ENCODE measurements at places on chromosomes 3 and 15.

- no peak for DNase-seq
Measured at GRCh38 chr3:101253396-101253795, 67.0 kb downstream of the IMPG2 start.

DNA sequence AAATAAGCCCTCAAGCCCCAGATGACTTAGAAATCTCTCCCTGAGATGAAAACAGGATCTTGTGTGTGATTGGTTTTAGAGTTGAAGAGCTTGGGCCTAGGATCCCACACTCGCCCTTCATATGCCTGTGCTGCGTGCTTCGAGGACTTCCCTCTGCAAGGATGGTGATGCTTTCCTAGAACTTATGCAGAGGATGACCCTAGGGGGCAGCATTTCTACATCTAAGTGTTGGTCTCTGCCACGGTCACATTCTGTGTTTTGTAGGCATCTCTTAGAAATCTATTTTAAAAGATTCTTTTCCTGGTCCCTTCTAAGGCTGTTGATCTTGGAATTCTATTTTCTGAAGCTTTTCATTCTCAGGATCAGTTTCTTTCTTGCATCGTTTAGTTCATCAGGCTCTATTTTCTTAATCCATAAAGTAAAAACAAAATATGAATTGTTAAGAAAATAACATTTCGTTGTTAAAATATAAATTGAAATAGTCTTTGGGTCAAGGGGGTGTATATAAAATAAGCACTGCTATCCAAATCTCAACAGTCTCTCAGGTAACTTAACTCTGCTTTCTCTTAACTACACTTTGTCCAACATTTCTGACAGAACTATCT is 45.7 kb downstream of the WDR76 start:
- DNase-seq = peak; percentile 54

- no peak for DNase-seq
Measured at GRCh38 chr3:13249664-13250390, 170.3 kb downstream of the NUP210 start.

GRCh38 chr3:11820531-11821041 is 26.1 kb downstream of the TAMM41 start:
- DNase-seq = peak; percentile 18

DNA sequence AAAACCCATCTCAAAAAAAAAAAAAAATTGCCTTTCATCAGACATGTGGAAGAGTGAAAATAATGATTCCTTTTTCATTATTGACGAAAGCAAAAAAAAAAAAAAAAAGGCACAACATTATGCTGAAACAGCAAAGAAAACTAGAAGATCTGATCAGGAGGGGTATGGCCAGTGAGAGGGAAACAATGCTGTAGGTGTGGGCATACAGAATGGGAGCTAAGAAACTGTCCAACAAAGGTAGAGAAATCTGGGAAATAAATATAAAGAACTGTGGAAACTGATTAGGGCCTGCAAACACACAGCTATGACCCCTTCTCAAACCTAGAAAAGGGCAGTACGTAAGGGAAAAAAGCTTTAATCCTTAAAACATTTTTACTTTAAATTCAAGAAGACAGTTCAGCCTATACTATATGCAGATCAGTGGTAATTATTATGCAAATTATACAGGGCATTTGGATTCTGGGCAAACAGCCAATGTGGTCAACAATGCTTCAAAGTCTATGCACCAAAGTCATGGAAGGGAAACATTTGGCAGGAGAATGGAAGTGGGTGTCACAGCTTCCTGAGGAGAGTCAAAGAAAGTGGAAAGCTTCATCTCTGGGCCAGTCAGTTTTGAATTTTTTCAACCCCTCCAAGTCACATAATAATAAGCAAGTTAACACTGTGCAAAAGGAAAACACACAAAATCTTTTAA is 68.3 kb upstream of the SLC12A8 start:
- DNase-seq = no peak

GRCh38 chr3:185342459-185343174 is 20.3 kb upstream of the MAP3K13 start:
- DNase-seq = no peak

- no peak for DNase-seq
Measured at GRCh38 chr3:153373606-153374005, 211.6 kb downstream of the RAP2B start.

DNA sequence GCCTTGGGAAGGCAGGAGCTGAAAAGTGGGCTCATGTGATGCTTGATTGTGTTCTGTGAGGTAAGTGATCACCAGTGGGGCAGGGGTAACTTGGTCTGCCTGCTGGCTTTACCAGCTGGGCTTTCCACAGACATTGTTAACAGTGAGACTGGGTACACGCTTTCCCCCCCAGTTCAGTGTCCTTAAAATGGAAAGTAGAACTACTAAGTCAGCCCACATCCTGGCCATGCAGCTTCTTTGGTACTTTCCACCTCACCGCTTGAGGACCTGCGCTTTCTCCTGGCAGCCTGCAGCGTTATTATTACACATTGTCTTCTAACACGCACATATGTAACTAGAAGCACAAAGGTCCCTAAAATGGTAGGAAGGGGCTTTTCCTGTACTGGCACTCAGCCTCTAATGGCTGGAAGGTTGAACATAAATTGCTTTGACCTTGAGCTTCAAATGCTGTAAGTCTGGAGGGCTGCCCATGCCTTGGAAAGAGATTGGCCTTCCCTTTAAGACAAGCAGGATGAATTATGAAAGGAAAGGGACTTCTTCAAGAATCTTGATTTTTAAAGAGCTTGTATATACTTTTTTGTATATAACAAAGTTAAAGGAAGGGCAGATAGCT is 216.1 kb upstream of the ROPN1 start:
- DNase-seq = no peak

DNA sequence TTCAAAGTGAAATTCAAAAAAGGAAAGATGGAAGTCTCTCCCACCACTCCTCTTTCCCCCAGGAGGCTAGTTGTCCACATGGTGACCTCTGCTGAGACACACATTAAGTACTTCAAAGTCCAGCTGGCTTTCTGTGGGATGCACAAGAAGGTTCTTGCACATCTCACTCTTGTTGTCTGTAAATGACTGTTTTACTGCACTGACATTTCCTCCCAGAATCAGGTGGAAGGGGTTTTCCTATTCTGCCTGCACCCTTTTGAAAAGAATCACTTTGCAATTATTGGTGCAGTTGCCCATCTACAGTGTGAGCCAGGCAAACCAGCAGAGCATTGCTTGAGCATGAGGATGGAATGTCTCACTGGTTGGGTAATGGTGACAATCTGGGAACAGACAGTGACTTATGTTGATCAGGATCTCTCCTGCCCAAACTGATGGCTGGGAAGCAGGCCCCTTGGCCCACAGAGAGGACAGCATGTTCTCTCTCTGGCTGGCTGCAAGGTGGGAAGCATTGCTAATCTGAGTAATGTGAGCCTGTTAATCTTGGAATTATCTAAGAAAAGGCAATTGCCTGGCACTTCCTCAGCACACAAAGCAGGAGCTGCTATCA is 347.7 kb upstream of the SATB1 start:
- no peak for DNase-seq

DNA sequence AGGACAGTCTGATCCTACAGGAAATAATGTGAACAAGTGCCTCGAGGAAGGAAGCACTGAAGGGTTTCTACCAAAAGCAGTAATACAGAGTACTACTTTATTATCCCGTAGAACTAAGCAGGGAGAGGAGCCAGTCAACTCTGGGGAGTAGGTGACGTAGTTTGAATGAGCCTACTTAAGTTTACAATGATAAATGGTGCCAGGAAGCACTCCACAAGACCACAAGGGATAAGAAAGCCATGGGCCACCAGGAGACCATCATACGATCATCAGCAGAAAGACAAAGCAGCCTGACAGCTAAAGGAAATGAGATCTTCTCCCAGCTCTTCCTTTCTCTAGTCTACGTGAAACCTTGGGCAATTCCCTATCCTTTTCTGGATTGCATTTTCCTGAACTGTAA is 27.3 kb downstream of the SST start:
- no peak for DNase-seq

- DNase-seq = no peak
Measured at GRCh38 chr3:20246662-20247061, 60.7 kb upstream of the SGO1 start.

- no peak for DNase-seq
Measured at GRCh38 chr3:181808053-181808452, 96.3 kb downstream of the SOX2 start.

- DNase-seq = no peak
Measured at GRCh38 chr15:41494190-41494921, 682 bp downstream of the ITPKA start.

- DNase-seq = no peak
Measured at GRCh38 chr3:32450992-32451659, 51.5 kb downstream of the CMTM6 start.

DNA sequence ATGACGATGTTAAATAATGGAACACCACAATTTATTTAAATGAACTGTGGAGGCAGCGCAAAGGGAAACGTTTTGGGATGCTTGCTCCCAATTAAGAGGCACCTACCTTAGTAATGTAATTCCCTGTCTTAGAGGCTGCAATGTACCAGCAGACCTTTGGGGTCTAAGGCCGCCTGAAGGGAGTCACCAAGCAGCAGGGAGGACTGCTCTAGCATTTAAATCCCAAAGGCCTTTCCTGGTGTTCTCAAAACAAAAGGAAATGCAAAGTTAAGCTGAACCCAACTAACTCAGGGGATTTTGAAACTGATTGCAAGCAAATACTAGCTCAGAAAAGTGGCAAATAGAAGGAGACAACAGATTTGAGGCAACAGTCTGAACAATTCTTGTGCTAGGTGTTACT is 510.8 kb downstream of the GABRG3 start:
- no peak for DNase-seq

GRCh38 chr3:81095956-81096355 is 665.5 kb downstream of the GBE1 start:
- no peak for DNase-seq

- no peak for DNase-seq
Measured at GRCh38 chr3:55097441-55097840, 169.6 kb upstream of the LRTM1 start.

GRCh38 chr3:180116658-180117057 is 79.9 kb upstream of the PEX5L start:
- no peak for DNase-seq

DNA sequence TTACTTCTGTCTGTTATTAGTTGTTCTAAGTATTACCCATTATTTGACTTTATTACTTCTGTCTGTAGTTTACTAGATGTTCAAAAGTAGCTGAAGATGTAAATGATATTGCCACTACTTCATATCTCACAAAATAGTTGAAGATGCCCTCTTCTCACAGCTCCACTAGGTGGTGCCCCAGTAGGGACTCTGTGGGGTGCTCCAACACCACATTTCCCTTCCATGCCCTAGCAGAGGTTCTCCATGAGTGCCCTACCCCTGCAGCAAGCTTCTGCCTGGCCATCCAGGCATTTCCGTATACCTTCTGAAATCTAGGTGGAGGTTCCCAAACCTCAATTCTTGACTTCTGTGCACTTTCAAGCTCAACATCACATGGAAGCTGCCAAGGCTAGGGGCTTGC is 80.8 kb downstream of the KCNH8 start:
- no peak for DNase-seq

DNA sequence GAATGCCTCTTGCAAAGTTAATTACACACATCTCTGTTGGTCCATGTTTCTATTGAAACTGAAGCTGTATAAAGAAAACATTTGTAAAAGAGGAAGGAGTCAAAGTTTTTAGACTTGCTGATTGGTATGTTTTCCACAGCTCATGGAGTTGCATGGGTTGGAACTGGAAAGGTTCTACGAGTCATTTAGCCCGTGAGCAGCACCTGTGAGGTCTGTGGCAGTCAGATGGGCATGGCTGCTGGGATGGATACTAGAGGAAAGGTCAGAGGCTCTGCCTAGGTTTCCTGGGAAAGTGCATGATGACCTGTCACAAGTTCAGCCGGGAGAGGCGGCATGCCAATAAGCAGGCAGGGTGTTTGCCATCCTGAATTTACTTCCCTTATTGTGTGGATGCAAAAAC is 155.4 kb downstream of the CACNA1D start:
- no peak for DNase-seq
